Right renal cortex interstitium (tissue), 3 donors: ENCODE measurements at places on chromosomes 1 and 21.

GRCh38 chr1:61102041-61102440 is 19.7 kb downstream of the NFIA start:
- DNase-seq: no peak

DNA sequence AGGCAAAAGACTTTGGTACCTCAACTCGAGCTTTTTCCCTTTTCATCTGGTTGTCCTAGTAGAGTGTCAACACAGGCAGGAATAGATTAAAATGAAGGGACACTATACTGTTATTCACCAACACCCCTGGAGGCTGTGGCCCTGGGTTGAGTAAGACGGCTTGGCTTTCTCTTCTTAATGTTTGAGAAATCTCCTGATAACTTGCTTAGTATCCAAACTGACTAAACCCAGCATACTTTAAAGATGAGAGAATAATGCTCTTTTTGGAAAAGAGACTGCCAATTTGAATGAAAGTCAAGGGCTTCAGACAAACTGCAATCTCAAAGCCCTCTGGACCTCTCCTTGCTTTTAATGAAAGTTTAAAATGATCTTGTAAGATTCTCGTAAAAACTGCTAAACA is 2.6 kb upstream of the SLC30A1 start:
- no peak for DNase-seq

DNA sequence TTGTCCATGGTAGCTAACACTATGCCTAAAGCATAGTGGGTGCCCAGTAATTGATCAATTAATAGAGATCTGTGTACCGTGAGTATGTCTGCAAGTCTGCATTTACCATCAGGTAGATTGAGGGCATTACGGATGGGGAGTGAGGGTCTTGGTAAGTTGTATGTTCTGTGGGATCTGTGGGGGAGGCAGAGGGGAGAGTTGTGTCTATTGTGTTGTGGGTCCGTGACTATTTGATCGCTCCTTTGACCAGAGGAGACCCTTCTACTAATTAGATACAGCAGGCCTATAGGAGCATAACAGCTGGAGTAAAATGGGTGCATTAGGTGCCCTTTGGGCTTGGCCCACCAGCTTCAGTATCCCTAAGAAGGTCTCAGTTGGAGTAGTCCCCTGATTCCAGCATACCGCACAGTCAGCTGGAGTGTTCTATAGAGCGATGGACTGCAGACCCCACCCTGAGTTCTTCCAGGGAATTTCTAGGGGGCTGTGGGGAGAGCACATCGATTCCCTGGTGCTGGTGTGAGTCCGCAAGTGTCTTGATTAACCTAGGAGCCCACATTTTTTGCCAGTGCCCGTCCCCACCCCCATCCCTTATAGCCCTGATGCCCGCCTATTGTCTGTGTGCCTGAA is 55.9 kb downstream of the RHBG start:
- DNase-seq: no peak

DNA sequence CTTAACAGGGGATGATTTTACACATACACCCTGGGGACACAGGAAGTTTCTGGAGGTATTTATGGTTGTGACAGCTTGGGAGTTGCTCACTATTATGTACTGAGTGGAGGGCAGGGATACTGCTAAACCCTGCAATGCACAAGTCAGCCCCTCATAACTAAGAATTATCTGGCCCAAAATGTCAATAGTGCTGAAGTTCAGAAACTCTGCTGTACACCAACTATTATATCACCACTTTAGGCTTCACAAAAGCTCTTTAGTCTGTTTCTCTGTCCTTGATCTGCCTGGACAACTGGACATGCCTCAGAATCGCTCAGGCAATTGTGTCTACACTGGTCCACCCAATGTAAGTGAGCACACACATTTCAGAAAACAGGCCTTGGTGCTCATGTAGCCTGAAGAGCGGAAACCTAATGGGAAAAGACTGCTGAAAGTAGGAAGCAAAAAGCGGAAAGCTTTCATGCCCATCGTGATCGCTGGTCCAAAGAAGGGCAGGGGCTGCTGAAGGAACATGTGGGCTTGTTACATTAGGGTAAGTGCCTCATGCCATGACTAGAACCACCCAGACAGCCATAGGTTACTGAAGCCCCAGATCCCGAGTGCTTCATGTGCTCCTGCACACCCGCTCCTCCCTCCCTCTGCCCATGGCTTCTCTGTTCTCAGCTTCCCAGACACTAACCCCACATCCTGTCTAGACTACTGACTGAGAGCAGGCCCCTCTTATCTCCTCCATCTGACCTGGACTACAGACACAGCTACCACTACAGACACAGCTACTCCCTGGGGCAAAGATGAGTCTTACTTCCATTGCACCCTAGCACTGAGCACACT is 73.5 kb downstream of the LRIG2 start:
- no peak for DNase-seq

GRCh38 chr1:209869291-209870149 is 41.7 kb downstream of the UTP25 start:
- no peak for DNase-seq

DNA sequence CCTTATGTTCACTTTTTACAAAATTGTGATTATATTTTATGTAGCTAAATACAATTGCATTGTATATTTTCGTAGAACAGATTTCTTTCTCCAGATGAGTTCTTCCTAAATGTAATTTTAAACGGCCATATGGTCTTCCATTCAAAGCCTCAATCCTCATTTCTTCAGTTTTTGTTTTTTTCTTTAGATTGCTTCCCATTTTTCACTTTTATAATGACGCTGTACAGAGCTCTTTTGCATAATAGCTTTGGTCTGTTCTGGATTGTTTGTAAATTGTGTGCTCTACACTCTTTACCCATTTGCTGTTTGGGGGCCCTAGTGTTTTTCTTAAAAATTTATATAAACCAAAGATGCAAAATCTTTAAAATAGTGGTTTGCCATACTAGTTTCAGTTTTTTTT is 27.8 kb downstream of the AVPR1B start:
- DNase-seq: no peak

DNA sequence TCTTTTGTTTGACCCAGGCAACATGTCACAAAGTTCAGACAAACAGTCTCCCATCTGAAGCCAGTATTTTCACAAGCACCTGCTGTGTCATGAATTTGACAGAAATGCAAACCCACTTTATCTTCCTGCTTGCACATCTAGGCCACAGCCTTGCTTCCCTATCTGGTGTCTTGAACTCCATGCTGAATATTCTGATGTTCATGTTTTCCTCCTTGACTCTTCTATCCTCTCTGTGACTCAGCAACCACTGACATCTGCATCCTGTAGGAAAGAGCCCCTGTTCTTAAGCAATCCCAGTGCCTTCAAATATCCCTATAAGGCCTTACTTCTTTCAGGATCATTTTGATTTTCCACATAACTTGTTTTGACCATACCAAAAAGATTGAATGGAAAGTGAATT is 6.5 kb downstream of the CD55 start:
- no peak for DNase-seq
